ENCODE measurements at places on chromosomes 5 and 9.

GRCh38 chr5:171592736-171593135 lies 173.3 kb downstream of the FGF18 start:
- DNase-seq: no peak

- DNase-seq: no peak
Measured at GRCh38 chr5:106854922-106855321, 815.8 kb downstream of the EFNA5 start.

- no peak for DNase-seq
Measured at GRCh38 chr5:168214071-168214470, 77.4 kb upstream of the WWC1 start.

- no peak for DNase-seq
Measured at GRCh38 chr5:180521101-180521500, 26.9 kb downstream of the CNOT6 start.

DNA sequence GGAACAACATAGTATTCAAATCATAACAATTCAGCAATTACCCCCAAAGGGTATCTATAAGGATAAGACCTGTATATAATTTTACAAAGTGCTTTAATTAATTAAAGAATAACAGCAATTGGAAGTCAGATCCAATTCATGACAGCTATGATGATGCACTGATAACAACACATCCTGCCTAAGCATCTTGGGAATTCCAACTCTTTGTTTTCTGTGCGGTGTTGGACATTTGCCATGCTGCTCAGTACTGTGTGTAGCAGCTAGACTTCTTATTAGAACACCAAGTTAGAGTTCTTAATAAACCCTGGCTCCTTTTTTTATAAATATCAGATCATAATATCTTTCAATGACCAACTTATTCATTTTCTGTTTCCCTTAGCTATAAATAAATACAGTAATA lies 209.0 kb downstream of the SEC61B start:
- peak; percentile 50 for DNase-seq

DNA sequence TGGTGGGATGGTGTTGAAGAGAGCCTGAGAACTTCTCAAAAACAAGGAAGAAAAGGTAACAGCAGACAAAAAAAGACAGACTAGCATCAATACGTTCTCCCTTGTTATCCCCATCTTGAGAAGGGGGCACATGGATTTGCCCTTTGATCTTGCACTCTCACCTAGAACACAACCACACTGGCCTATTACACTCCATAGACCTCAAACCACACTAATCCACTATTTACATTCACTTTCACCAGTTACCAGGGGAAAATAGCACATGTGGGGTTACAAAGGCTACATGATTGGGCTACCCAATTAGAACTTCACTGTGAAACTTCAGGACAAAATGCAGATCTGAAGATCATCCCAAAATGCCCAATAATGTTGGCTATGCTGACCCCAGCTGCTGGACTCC lies 72.6 kb upstream of the SELENOP start:
- no peak for DNase-seq

- no peak for DNase-seq
Measured at GRCh38 chr9:121853617-121854395, 202.4 kb downstream of the DAB2IP start.

DNA sequence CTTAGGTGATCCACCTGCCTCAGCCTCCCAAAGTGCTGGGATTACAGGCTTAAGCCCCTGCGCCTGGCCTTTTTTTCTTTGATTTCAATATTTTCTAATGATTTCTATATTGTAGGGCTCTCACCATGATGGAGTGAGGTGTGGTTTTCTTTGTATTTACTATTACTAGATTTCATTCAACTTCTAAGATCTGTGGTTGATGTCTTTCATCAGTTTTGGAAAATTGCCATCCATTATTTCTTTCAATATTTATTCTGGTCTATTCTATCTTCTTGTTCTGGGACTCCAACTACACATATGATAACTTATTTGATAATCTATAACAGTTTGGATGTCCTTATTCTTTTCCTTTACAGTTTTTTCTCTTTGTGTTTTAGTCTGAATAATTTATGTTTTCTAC lies 31.9 kb downstream of the FBXO4 start:
- DNase-seq: no peak

- no peak for DNase-seq
Measured at GRCh38 chr5:167870055-167870454, 421.4 kb upstream of the WWC1 start.

DNA sequence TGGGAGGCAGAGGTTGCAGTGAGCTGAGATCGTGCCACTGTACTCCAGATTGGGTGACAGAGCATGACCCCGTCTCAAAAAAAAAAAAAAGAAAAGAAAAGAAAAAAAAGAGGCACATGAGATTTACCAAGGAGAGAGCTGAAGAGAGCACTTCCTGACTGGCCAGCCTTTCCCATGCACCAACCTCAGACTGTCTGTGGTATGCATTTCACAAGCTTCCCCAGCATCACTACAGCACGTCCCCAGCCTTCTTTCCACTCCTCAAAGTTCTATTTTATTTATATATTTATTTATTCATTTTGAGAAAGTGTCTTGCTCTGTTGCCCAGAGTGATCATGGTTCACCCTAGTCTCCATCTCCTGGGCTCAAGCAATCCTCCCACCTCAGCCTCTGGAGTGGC lies 13.6 kb upstream of the FUBP3 start:
- no peak for DNase-seq

GRCh38 chr5:64532657-64533056 lies 26.8 kb downstream of the RGS7BP start:
- no peak for DNase-seq

DNA sequence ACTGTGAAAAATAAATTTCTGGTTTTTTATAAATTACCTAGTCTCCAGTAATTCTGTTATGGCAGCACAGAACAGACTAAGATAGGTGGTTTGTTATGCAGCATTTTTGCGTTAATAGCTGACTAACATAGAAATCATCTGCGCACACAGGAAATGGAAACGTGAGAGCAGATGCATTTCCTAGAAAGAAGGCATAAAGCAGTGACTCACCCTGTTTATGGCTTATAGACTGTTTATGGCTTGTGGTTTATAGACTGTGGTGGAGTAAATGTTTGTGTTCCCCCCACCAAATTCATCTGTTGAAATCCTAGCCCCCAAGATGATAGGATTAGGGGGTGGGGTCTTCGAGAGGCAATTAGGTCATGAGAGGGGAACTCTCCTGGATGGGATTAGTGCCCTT lies 18.3 kb upstream of the OSMR start:
- no peak for DNase-seq

DNA sequence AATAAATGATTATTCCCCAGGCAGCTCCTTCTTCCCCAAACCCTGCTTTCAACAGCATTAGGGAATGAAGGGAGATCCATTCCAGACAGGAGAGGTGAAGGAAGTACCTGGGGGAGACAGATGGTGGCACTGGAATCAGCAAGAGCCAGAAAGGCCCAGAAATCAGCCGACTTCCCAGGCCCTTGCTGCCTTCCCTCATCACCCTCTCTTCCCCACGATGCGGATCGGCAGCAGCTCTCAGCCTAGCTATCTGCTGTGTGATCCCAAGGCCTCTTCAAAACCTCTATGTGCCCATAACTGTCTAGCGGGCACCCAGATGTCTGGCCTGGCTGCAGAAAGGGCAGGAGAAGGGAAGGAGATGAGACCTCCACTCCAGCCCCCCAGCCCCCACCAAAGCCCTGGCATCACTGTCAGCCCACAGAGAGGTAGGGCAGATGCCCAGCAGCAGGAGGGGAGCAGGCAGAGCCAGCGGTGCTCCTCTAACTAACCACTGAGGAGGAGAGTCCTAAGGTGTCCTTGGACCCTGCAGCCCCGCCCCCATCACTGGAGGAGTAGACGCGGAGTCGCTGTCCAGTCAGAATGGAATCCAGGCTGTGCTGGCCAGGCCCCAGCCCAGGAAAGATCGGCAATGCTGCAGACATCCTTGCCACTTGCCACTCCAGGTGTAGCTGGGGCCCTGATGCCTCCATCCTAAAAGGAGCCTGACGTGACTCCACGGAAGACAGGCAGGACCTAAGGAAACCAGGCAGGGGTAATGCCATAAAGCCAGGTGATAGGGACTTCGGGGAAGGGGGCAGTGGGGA lies 12.7 kb downstream of the CNTFR start:
- no peak for DNase-seq

DNA sequence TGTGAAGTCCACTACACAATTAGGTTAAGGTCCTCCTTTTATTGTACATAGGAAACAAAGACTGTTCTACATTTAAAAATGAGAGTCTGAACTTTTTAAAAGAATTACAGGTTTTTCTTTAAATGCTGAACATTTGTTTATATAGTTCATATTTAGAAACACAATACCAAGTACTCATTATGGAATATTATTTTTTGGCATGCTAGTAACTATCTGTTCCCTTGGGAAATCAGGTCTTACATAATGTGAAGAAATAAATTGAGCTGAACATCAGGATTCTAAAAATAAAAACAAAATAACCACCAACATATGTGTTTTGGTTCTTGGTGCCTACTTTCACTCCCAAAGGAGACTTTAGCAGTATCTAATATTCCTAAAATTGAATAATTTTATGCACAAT lies 230.5 kb upstream of the IZUMO3 start:
- DNase-seq: no peak

- DNase-seq: peak; percentile 58
Measured at GRCh38 chr5:68460147-68460798, 244.7 kb downstream of the PIK3R1 start.

- no peak for DNase-seq
Measured at GRCh38 chr9:131731644-131732043, 8.2 kb downstream of the RAPGEF1 start.

DNA sequence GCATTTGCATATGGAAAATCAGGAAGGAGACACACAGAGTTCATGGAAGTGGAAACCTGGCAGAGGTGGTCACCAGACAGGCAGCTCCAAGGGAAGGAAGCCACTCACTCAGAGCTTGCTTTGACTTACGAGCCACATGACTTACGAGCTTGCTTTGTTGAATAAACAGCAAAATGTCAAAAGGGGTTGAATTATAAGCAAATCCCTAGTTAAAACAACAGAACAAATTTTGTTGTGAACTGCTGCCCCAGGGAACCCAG lies 164.3 kb downstream of the SYK start:
- DNase-seq: no peak
